Forelimb muscle (tissue), 1 donor: ENCODE measurements at places on chromosomes 3 and 15.

- DNase-seq = no peak
Measured at GRCh38 chr3:162428192-162428591, 931.6 kb downstream of the OTOL1 start.

DNA sequence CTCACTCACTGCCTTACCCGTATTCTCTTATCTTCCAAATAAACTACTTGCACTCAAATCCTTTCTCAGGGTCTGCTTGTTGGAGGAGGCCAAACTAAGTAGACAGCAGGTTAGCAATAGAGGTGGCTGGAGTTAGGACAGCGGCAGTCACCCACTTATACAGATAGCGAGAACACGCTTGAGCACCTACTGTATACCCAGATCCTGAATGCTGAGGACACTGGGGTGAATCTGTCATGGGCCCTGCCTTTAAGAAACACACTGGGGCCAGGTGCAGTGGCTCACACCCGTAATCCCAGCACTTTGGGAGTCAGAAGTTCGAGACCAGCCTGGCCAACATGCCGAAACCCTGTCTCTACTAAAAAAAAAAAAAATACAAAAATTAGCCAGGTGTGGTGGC lies 38.0 kb upstream of the TSEN2 start:
- DNase-seq = no peak

DNA sequence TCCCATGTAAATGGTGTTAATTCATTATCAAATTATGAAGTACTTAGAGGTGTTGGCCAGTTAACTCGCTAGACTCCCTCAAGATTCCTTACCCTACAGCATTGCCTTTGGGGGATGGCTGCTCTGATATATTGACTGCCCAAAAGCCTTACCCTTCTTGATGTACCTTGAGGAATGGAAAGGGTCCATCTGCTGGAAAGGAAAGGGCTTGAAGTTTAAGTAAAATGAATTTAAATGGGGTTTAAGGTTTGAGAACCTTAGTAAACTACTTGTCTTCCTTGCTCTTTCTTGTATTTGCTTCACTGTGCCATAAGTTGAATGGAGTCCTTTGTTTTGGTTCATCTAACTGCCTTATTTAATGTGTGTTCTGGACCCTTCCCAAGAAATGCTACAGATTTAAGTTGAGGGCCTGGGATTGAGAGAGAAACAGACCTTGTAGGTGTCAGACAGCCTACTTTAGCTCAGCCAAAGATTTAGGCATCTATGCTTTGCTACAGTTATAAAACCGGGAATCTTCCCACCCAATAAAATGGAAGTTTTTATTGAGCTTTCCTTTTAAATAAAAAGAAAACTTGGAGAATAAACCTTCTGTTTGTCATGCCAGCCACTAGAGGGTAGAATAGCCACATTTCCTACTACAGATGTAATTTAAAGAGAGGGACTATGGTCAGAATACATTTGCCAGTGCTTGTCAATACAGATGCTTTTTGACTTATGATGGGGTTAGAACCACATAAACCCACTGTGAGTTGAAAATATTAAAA lies 25.3 kb downstream of the CMSS1 start:
- DNase-seq = no peak

- DNase-seq = no peak
Measured at GRCh38 chr15:91331581-91331980, 231.5 kb downstream of the SV2B start.

DNA sequence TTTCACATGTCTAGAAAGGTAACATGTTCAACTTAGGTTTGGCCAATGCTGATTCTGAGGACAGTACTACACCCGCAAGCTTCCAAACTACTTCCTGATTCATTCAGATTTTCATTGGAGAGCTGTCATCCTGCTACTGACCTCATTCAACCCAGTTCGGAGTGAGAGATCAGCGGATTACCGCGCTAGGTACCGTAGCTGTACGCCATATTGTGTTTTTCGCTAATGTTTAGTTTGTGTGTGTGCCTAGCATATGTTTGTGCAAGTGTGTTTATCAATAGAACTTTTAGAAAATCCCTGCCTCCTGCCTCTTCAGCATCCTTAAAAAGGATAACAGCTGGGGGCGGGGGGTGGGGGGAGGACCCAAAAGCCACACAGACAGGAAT lies 1.1 kb downstream of the ZBTB20 start:
- DNase-seq = peak; percentile 68
